ENCODE measurements at places on chromosomes 6 and 20.

DNA sequence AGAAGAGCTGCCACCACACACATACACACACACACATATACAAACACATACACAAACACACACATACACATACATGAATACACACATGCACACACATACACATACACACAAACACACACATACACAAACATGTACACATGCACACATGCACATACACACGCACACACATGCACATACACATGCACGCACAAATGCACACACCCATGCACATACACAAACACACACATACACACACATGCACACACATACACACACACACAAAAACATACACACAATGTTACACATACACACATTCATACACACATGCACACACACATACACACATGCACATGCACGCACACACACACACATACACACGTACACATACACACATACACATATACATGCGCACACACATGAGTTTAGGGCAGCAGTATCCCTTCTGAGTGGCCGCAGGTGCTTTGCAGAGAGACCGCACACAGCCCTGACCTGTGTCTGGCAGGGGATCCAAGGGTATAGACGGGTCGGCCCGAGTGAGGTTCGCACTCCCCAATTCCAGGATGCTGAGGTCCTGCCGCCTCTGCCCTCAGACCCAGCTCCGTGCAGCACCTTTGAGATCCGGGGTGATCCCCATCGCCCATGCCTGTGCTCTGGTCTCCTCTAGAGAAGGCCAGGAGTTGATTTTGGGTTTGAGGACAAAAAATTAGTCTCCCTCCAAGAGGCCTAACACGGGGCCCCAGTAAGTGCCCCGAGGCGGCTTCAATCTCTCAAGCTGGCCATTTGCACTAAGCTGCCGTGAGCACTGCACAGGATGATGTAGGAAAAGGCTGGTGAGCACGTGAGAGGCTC is 56.8 kb downstream of the TMEM242 start:
- DNase-seq, result no peak

- no peak for DNase-seq
Observed at GRCh38 chr6:17705428-17705777, 1.3 kb downstream of the NUP153 start.

- DNase-seq, result no peak
Observed at GRCh38 chr20:53804920-53805894, 211.6 kb upstream of the ZNF217 start.

GRCh38 chr6:111721753-111722154 is 116.1 kb upstream of the TRAF3IP2 start:
- peak; percentile 49 for DNase-seq

GRCh38 chr20:51185277-51185676 is 162.4 kb upstream of the KCNG1 start:
- no peak for DNase-seq

DNA sequence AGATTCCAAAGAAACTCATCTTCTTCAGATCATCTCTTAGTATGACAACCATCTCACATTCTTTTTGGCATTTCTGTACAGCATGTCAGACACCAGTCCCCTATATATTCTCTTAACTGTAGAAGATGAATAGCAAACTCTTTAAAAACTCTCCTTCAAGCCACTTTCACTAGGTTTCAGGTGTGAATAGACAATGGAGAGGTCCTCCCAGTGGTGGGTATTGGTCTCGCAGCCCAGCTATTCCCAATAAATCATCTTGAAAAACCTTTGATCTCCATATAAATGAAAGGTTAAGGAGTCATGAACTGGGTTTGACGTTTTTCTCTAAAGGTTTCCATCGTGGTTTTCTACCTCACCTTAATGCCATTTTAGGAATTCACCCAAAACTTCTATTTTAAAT is 180.0 kb downstream of the GJA1 start:
- no peak for DNase-seq

DNA sequence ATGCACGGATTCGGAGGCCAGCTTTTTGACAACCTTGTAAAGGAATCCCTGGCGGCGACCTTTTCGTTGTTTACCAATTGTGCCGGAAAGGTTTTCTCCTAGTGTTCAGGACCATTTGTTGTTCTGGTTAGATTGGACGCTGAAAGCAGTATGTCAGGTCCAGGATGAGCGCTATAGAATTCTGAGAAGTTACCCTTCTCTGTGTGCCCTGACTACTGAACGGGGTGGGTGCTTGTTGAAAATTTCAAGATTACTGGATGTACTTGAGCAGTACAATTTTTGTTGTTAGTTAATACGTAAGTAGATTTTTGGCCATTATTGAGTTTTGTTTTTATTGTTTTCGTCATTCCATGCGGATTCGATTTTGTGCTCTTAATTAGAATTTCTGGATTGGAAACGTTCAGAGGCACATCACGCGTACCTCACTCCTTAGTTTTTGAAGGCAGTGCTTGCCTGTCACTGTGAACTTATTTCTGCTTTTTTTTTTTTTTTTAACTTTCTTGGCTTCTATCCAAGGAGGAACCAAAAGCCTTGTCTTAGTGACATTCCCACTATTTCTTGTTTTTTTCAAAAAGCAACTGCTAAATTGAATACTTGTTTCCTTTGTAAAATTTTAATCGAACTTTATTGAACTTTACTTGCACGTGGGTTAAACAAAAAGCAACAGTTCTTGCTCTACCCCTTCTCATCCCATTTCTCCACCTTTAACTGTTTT is 898 bp downstream of the XRN2 start:
- DNase-seq, result no peak

GRCh38 chr6:35694462-35694861 is 5.7 kb upstream of the FKBP5 start:
- DNase-seq, result no peak

GRCh38 chr6:169592558-169592957 is 109.3 kb downstream of the WDR27 start:
- DNase-seq, result no peak

GRCh38 chr6:70424291-70424690 is 11.0 kb downstream of the FAM135A start:
- DNase-seq, result no peak
